ENCODE measurements at places on chromosomes 2 and 18.

- no peak for DNase-seq
Measured at GRCh38 chr2:17226941-17227490, 291.2 kb downstream of the RAD51AP2 start.

DNA sequence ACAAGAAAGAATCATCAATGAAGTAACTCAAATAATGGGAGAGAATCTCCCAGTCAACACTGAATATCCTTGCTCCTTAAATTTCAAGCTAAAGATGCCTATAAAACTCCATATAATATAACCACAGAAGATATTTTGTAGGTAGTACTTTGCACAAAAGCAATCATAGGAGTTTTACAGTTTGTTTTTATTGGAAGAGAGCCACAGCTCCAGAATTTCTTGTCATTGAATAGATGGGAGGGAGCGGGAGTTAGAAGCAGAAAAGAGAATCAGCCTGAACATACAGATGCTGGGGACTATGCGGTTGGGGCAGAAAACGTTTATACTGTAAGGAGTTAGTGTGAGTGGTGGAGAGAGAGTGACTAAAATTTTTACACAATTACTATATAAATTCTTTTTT lies 18.3 kb upstream of the SMAD4 start:
- no peak for DNase-seq

DNA sequence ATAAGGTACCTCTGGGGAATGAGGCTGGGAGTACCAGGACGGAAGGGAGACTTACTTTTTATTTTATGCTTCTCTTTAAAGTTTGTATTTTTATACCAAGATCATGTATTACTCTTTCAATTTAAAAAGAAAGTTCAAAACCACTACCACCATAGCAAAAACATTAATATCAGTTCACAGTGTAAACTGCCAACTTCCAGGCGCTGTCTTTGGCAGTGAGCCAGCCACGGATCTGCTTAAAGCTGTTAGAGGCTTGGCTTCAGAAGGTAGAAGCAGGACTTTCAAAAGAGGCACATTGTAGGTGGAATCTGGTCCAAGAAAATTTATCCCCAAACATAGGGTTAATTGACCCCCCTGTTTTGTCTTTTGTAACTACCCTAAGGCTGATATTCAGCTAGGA lies 74.8 kb downstream of the B3GNT2 start:
- no peak for DNase-seq

- DNase-seq, result no peak
Measured at GRCh38 chr18:52339891-52340371, at the start of gene DCC. Gene DCC, plus strand, starts transcription at chr18:52340197. Its CDS starts 591 bp downstream, at chr18:52340788.

- DNase-seq, result no peak
Measured at GRCh38 chr2:15222856-15223255, 338.3 kb downstream of the NBAS start.

GRCh38 chr2:200329798-200330197 lies 23.3 kb downstream of the SPATS2L start:
- no peak for DNase-seq

GRCh38 chr2:15844211-15844801 lies 96.0 kb upstream of the MYCN start:
- DNase-seq, result no peak

- no peak for DNase-seq
Measured at GRCh38 chr2:134862674-134863073, 24.3 kb downstream of the ACMSD start.

DNA sequence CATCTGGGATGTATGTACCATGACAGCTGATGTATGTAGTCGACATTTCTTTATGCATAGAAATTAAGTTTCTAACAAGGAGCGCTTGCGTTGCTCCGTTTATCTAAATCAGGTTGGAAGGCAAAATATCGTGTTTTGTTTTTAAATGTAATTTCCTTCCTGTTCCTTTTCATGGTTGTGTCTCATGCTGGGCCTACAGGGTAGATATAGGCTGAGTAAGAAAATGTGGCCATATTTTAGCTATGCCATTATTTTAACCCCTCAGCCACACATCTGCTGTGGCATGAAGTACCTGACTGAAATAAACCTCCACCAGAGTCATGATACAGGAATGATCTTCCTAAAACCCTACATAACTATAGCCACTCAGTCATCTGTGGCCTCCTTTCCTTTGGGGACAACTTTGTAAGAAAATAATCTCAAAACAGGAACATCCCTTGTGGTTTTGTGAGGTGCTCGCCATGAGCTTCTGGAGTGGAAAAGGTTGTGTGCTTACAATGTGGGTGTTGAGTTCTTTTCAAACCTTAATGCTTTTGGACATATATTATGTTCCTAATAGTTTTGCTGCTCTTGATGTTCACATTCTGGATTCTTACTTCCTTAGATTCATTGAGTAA lies 214.3 kb downstream of the FAM210A start:
- no peak for DNase-seq

DNA sequence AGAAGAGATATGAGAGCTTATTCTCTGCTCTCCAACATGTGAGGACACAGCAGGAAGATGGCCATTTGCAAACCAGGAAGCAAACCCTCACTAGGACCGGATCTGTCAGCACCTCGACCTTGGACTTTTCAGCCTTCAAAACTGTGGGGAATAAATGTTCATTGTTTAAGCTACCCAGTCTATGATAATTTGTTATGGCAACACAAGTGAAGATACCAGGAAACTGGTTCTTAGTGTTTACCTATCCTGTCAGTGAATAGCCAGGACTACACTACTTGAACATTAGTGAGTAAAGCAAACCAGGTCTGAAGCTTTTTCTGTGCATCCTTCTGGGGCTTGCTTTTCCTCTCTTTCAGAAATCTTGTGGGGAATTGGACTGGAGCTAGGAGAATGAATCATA lies 44.4 kb upstream of the BARD1 start:
- DNase-seq, result no peak

- no peak for DNase-seq
Measured at GRCh38 chr2:100057901-100058261, 84.5 kb downstream of the AFF3 start.

Data from upper lobe of right lung (tissue), 1 donor.